SW 1271 (cell line): ENCODE measurements at places on chromosomes 7 and 10.

DNA sequence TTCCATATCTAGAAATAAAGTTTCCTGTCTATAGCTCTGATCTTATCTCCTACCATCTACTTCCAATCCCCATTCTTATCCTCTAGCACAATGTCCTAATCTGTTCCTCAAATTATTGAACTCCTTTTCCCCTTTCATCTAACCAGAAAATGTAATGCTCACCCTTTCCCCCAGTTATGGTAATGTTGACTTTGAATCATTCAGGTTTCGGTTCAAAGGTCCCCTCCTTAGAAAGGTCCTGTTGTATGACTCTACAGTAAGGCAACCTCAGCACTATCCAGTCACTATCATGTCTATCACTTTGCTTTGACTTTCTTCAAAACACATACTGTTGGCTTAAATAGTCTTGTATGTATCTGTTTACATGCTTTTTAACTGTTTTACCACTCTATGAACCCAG, 264.2 kb upstream of the PCDH15 start:
- no peak for DNase-seq

GRCh38 chr7:46839651-46840050, 742.3 kb downstream of the TNS3 start:
- no peak for DNase-seq

DNA sequence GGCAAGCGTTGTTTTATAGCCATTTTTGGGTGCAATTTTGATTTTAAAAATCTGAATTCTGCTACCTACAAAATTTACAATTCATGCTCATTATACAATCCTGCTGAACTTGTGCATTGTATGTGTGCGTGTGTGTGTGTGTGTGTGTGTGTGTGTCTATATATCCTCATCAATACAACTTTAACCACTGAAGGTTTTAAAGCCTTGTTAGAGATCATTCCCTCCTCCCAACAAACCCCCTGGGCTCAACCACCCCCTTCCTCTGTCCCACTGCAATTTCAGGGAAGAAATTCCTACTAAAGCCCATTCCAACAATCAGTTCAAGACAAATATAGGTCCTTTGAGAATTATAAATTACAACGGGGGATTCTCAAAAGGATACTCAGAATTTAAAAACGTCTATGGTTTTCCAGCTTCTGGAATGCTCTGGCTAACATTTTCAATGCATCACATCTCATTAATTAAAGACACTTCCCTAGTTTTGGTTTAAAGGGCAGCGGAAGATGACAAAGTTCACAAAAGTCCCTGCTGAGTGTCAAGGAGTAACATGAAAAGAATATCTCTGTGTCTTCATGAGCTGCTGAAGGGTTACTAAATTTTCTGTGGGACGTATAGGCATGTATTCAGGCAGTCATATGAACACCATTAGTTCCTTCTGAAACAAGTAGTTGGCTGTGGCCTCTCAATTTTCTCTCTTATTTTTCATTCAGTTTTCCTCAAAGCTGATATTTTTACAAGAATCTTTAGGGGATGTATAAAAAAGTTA, 889 bp upstream of the SEMA3A start:
- no peak for DNase-seq

DNA sequence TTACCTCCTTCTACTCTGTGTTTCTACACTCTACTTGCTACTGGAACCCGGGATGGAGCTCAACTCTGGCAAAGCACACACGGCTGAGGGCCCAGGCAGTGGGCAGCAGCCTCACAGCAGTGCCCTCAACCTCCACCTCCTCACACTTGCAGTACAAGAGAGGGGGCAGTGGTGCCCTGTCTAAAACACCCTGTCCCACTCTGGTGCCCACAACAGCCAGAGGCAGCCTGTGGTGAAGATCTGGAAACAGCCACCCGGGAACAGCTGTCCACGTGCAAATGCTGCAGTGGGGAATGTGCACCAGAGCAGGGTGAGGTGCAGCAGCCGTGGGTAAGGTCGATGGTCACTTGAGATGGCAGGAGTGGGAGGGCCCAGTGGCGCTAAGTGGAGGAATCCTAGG, 13.7 kb downstream of the MAT1A start:
- no peak for DNase-seq

DNA sequence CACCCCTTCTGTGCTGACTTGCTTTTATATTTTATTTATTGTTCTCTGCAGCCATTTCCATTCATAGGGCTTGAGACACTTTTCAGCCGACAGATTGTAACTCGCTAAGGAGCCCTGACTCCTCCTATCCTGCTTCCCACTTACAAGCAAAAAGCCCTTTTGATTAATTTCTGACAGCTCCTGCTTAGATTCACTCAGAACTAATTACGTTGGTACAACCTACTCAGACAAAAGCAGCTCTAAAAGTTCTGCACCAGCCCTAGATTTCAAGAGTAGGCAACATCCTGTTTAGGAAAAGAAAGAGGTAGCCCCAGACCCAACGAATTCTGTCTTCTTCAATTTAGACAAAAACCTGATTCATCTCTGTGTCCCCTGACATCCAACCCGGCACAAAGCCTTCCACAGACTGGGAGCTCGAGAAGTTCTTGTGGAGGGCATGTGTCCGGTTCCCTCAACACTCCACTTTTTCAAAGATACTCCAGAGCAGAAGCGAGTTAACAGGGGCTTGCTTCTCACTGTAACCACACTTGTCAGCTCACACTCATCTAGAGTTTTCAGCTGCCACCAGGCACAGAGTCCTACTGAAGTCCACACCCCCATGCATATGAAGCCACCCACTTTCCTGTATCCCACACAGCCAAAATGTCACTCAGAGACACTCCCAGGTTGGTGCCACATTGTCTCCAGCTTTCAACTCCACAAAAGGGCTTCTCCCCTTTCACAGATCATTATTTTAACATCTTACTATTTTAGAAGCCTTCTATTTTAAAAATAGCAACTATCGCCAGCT, 113.6 kb upstream of the NFE2L3 start:
- no peak for DNase-seq

DNA sequence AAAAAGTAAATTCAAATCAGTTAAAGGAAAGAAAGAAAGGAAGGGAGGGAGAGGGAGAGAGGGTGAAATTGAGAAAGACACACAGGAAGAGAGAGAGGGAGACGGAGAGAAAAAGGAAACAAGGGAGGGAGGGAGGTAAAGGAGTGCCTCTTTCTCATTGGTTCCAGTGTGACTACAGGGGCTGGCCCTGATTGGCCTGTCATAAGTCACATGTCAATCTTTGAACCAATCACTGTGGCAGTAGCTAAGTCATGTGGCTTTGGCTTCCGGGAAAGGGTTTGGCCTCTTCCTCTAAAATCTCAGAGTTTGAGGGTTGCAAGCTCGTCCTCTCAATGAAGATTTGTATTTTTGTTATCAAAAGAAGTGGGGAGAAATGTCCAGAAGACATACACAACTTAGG, 150.2 kb downstream of the RAB11FIP2 start:
- no peak for DNase-seq

DNA sequence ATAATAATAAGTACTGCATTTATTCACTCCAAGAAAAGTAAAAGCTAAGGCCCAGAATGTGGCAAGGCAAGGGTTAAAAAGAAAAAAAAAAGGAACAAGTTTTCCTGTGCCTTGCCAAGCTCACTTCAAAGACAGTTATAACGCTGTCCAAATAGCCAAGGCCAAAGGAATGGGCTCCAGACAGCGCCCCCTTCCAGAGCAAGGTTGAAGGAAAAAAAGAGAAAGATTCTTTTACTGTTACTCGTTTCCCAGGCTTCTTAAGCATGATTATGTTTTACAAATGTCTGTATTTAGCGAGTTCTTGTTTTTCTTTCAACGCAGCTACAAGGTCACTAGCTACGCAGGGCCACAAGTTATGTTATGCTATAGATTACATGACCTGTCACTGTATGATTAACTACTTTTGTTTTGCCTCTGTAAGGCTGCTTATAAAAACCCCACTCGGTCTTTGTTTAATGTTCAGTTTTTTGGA, 9.1 kb upstream of the EIF4H start:
- DNase-seq: no peak

DNA sequence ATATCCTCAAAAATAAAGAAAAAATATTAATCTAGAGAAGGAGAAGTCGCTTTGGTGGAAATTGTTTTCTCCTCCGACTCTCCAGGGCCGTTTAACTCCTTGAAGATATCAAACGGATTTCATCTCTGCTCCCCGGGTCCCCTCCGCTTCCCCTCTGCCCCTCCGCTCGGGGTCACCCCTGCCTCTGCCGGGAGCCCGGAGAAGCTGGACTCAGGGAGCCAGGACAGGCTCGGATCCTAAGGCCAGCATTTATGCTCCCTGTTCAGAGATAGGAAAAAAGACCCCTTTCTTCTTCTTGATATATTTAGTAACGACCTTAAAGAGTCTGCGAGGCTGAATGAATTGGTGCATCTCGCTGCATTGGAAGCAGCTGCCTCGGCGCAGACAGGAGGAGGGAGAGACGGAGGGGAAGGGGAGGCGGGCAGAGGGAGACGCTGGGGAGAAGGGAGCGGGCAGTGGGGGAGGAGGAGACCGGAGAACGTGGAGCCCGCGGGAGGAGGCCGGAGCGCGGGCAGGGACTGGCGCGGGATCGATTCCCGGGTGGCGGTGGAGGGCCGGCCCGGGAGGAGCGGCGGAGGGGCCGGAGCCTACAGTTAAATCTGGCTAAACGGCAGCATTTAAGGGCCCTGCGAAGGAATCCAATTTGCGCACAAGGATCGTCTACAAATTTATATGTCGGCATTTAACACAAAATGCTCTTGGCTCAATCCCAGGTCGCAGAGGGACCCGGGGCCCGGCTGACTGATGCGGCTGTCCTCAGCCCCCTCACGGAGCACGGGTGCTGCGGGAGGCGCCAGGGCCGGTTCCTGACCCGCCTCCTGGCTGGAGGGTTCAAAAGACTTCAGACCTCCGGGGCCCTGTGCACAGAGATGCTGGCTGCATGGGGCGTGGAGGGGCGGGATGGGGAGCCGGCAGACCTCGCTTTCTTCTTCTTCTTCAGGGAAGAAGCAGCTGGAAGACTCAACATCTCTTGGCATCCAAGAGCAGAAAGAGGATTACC, 55.6 kb downstream of the CRTAC1 start:
- no peak for DNase-seq

DNA sequence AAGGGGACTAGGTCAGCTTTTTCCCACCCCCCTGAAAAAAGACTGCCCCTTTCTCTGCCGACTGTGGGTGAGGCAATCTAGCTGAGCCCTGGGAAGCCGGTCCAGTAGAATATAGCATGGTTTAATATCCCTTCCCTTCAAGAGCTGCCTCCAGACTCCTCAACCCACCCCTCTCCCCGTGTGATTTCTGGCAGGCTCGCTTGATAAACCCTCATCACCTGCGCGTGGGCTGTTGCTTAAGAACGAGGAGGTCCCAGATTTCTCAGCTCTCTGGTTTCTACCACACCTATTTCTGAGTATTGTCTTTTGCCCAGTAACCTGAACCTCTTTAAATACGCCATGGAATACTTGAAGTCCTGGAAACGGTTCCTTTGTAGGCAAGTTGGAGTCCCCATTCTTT, 2.0 kb upstream of the LRRC4 start:
- no peak for DNase-seq

DNA sequence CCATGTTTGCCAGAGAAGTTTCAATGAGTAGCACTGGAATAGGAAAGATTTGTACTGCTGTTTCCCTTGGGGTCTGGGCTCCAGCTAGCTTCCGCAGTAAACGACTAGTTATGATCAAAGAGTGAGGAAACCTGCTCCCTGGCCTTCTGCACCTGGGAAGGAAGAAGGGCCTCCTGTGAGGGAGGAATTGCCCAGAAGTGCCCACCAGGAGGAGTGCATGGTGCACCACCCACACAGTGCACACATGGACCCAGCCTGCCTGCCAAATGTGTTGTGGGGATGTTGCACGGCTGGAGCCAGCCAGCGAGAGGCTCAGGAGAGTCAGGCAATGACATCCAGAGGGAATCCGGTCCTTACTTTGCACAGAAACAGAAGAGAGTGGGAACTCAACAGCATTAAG, 27.0 kb upstream of the FAM107B start:
- DNase-seq: no peak

- no peak for DNase-seq
These were observed 19.6 kb downstream of the PLCE1 start for GRCh38 chr10:94013331-94013760.

GRCh38 chr7:115672024-115672423, 358.5 kb downstream of the TFEC start:
- no peak for DNase-seq

DNA sequence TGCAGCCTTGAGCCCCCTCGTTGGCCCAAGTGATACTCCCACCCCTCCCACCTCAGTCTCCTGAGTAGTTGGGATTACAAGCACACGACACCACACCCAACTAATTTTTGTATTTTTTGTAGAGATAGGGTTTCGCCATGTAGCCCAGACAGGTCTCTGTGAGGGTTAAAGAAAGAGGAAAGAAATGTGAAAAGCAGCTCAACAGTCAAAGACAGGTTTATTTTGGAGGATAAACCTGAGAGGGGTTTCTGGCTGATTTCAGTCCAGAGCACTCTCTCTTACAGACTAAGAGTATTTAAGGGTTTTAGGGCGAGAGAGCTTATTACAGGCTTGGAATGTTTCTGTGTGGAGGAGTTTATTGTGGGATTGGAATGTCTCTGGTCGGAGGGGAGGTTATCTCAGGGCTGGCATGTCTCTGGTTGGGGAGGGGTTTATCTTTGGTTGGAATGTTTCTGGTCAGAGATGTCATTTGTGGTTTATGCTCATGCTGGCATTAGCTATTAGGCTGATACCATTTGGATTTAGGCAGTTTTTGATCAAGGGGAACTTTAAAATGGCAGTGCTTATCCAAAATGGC, 26.1 kb upstream of the SNX10 start:
- no peak for DNase-seq

DNA sequence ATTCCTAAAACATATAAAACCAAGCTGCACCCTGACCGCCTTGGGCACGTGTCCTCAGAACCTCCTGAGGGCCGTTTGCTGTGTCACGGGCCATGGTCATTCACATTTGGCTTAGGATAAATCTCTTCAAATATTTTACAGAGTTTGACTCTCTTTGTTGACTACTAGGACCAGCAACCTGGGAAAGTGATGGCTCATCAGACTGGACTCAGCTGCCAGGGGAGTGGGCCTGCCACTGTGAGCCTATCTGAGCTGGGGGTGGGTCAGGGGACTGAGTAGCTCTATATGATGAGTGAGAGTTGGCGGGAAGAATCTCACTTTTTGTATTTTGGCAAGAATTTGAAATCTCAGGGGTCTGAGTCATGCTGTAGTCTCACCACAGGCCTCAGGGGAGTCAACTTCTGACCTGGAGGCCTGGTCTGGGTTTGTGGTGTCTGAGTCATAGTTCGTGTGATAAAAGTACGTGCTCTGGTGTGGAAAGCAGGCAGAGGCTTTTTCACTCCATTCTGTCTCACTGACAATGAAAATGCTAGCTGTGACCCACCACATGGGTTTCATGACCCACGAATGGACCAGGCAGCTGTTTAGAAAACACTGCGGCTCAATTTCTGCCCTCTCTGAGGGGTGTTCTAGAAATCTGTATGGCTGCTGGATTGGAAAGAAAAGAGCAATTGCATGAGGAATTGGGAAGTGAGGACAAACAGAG, 4.2 kb upstream of the UPP1 start:
- peak; percentile 89 for DNase-seq

- DNase-seq: no peak
These were observed 70.4 kb downstream of the LYZL2 start for GRCh38 chr10:30559180-30559579.
